OCI-M1 (cell line): ENCODE measurements at places on chromosomes 13 and 19.
A peak's percentile ranks its signal among the peaks of the same experiment; 100 is the strongest.

DNA sequence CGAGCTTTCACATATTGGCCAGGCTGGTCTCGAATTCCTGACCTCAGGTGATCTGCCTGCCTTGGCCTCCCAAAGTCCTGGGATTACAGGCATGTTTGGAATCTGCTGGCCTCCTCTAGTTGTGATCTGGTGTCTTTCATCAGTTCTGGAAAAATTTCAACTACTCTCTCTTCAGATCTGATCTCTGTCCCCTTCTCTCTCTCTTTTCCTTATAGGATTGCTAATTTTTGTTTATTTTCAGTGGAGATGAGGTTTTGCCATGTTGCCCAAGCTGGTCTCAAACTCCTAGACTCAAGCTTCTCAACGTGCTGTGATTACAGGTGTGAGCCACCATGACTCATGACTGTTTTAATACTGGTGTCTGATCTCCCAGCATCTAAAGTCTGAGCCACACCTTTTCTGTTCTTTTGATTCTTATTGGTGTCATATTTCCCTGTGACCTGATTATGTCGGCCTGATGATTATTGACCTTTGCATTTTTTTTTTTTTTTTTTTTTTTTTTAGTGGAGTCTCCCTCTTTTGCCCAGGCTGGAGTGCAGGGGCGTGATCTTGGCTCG, 10.4 kb upstream of the NANOS2 start:
- DNase-seq = no peak

DNA sequence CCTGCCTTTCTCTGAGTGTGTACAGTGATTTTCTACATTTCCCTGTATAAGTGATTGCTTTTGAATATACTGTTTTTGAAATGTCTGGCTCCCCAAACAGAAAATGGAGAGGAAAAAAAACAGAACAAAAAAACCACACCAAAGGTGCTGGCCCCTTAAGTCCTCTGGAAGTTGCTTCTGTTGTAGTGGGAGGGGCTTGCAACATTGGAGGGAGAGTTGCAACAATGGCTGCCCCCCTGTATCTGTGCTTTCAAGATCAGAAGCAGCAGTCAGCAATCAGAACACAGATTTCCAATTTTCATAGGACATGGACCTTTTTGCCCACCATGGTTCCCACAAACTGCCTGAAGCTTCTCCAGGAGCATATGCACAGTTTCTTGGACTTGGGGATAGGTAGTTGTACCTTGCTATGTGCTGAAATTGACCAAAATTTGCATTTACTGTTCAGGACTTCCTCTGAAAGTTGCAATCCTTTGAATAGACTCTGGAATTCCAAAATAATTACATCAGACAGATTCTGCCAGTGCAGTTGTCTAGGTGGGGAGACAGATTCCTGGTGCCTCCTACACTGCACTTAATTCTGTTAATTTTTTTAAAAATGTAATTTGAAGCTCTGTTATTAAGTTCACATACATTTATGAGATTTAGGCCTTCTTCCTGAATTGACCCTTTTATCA, 13.8 kb downstream of the BIVM start:
- peak; percentile 25 for DNase-seq

DNA sequence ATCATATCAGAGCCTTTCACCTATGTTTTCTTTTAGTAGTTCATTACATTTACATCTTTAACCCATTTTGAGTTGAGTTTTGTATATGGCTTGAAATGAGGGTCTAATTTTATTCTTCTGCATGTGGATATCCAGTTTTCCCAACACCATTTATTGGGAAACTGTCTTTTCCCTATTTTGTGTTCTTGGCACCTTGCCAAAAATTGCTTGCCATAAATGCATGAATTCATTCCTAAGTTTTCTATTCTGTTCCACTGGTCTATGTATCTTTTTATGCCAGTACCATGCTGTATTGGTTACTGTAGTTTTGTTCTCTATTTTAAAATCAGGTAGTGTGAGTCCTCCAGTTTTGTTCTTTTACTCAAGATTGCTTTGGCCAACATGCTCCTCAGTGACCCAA, 144.0 kb upstream of the OBI1 start:
- DNase-seq = no peak

GRCh38 chr13:33743438-33744368, 74.2 kb upstream of the RFC3 start:
- DNase-seq = no peak

GRCh38 chr19:52453324-52454094, at the start of gene ZNF578:
ZNF578 (plus strand) TSS chr19:52453553; CDS start chr19:52501846, 48,293 bp downstream.
- DNase-seq = peak; percentile 98

DNA sequence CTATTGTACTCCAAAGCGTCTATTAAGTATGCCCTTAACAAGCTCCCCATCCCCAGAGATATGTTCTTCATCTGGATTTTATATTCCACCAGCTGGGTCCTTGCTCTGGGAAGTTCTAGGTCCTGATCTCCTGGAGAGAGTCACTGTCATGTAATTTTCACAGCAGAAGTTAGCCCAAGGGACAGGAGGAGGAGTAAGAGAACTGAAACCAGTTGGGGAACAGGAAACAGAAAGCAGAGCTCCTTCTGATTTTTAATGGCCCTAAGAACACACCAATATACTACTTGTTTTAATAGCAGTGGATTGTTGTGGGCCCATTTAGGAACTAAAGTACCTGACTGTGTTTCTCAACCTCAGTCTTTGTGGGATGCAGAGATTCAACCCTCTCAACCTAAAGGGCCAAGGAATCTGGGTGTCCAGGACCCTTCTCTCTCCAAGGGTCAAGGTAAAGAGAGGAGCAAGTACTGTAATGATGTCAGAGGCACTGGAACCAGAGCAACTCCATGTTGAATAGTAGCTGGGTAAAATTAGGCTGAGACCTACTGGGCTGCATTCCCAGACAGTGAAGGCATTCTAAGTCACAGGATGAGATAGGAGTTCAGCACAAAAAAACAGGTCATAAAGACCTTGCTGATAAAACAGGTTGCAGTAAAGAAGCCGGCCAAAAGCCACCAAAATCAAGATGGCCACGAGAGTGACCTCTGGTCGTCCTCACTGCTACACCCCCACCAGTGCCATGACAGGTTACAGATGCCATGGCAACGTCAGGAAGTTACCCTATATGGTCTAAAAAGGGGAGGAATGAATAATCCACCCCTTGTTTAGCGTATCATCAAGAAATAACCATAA, 8.1 kb upstream of the FPR3 start:
- peak; percentile 53 for DNase-seq
